ENCODE measurements at places on chromosomes 7 and 10.

DNA sequence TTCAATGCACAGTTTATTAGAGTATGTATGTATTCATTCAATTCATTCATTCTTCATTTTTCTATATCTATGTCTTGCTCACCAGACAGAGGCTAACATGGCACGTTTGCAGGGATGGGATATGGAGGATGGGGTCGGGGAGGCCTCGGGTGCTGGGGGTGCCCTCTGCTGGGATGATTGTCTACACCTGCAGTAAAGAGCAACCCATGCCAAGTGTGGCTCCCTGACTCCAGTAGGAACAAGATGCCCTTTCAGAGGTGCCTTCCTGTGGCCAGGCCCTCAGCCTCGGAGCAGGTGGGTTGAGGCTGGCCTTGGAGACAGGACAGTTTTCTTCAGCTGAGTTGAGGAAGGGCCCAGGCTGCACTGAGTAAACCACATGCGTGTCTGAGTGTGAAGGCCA is 157.2 kb downstream of the SH2D4B start:
- DNase-seq = no peak

GRCh38 chr10:62581351-62581750 is 207.2 kb downstream of the ZNF365 start:
- no peak for DNase-seq

GRCh38 chr7:157596026-157596425 is 259.2 kb downstream of the DNAJB6 start:
- DNase-seq = no peak

GRCh38 chr10:113356794-113357680 is 195.8 kb upstream of the HABP2 start:
- DNase-seq = no peak

GRCh38 chr7:2488681-2489080 is 12.5 kb upstream of the GRIFIN start:
- DNase-seq = no peak

- no peak for DNase-seq
Observed at GRCh38 chr7:16755397-16755796, 1.8 kb downstream of the TSPAN13 start.

DNA sequence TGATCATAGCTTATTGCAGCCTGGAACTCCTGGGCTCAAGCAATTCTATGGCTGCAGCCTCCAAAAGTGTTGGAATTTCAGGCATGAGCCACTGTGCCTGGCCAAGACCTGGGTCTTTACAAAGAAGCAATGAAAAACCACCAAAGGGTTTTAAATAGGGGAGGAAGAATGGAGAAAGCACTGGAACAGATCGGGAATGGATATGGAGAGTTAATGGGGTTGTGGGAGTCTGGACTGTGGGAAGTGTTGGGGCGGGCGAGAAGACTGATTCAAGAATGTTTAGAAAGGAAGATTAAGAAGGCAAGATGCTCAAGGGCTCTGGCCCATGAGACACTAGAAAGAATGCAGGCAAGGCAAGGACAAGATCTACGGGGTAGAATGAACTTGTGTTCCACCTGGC is 98.5 kb downstream of the CARD11 start:
- no peak for DNase-seq

- no peak for DNase-seq
Observed at GRCh38 chr10:4847561-4848355, 21.8 kb downstream of the AKR1E2 start.

Data from GM12891 (cell line).